Stimulated activated naive CD8-positive, alpha-beta T cell treated with anti-CD3 and anti-CD28 coated beads, Interleukin-15, Interleukin-2, amounts not matched to agents 100 U/mL and 50 U/mL, for 24 hours (primary cell): ENCODE measurements at places on chromosomes 7 and 10.

GRCh38 chr7:151782598-151783448, 94.1 kb downstream of the PRKAG2 start:
- DNase-seq = peak; percentile 85

- no peak for DNase-seq
Measured at GRCh38 chr7:31805209-31805818, 118.3 kb downstream of the PPP1R17 start.

- peak; percentile 49 for DNase-seq
Measured at GRCh38 chr7:36287371-36288241, 102.1 kb upstream of the ANLN start.

- DNase-seq = no peak
Measured at GRCh38 chr10:115948465-115948864, 324.5 kb downstream of the GFRA1 start.

- no peak for DNase-seq
Measured at GRCh38 chr10:3412071-3412582, 239.5 kb upstream of the PITRM1 start.

DNA sequence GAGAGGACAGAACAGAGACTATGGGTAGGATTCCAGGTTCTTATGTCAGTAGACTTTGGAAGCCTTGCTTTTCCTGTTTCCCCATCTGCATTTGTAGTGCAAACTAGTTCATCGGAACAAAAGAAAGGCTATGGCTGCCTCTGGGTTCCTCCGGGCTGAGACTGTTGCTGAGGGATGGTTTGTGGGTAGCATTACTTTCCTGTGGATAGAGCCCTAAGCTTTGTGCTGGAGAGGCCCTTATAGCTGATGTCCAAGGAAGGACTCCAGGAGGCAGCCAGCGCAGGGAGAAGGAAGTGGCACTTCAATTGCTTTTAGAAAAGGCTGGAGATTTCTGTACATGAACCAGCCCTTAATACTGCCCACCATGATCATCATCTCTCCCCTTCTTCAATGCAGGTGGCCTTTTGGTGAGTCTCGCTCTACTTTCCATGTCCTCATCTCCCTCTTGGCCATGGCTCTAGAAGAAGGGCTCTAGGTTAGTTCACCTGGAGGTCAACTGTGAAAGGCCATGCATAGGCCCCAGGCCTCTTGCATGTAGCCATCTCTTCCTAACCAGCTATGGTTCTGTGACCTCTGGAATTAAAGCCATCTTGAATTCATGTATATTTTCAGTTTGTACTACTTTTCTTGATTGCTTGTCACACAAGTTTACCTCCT, 15.4 kb downstream of the MXI1 start:
- DNase-seq = no peak

- peak; percentile 25 for DNase-seq
Measured at GRCh38 chr10:51422311-51423120, 276.9 kb downstream of the CSTF2T start.

GRCh38 chr10:62661143-62661542, 143.4 kb upstream of the ADO start:
- no peak for DNase-seq
